ENCODE measurements at places on chromosomes 3 and 15.

- no peak for DNase-seq
Observed at GRCh38 chr3:177703788-177704187, 506.5 kb upstream of the TBL1XR1 start.

DNA sequence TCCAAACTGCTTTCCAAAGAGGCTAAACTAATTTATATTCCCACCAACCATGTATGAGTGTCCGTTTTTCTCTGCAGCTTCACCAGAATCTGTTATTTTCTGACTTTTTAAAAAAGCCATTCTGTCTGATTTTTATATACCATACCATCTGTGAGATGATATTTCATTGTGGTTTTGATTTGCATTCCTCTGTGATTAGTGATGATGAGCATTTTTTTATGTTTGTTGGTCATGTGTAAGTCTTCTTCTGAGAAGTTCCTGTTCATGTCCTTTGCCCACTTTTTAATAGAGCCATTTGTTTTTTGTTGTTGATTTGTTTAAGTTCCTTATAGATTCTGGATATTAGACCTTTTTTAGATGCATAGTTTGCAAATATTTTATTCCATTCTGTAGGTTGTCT is 179.4 kb upstream of the ALCAM start:
- DNase-seq: no peak

DNA sequence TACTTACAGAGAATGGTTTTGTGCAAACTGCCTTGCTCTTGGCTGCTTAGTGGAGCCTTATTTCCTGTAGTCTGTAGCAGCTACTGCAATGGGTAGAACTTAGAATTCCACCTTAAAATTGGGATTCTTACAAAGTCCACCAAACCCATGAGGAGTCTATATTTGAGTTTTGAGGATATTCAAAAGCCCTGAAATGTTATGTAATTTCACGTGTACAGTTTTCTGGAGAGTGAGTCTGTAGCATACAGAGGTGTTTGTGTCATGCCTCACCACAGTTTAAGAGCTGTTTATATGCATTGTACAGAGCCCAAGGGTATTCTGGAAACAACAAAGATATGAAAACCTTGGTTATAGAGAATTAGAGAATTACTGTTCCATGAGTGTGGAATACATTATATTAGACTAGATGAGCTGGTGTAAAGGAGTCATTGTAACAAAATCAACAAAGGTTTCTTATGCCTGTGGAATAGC is 114.4 kb downstream of the MBNL1 start:
- no peak for DNase-seq

- DNase-seq: no peak
Observed at GRCh38 chr3:5543047-5543446, 355.5 kb downstream of the EDEM1 start.

DNA sequence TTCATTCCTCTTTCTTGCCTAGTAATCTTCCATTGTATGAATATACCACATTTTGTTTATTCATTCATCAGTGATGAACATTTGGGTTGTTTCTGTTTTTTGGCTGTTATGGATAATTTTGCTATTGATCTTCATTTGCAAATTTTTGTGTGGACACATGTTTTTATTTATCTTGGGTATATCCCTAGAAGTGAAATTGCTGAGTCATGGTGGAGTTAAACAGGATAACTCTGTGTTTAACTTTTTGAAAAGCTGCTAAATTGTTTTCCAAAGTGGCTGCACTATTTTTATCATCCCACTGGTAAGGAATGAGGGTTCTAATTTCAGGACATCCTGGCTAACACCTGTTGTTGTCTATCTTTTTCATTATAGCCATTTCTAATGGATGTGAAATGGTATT is 74.6 kb upstream of the ARL6 start:
- DNase-seq: no peak

- DNase-seq: no peak
Observed at GRCh38 chr3:172289583-172289982, 158.7 kb downstream of the GHSR start.

- DNase-seq: peak; percentile 11
Observed at GRCh38 chr3:12948891-12949711, 107.7 kb upstream of the RPL32 start.

DNA sequence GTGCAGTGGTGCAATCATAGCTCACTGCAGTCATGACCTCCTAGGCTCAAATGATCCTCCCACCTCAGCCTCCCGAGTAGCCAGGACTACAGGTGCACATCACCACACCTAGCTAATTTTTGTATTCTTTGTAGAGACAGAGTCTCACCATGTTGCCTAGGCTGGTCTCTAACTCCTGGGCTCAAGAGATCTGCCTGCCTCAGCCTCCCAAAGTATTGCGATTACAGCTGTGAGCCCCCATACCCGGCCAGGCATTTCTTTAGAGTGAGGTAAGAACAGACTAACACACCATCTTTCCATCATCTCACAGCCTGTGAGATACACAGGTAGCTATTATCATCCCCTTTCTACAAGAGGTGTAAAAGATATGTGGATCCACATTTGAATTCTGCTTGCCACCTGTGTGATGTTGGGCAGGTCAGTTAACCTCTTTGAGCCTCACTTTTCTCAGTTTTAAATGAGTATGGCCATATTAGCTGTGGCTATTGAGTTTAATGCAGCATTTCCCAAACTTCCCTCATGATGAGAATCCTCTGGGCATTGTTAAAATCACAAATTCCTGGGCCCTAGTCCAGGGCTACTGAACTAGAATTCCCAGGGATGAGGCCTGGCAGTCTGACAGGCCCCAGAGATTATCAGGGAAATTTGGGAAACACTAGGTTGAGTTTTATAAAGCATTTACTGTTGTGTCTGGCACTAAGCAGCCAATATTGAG is 46.0 kb downstream of the ANP32A start:
- no peak for DNase-seq

GRCh38 chr15:63539521-63539920 is 35.1 kb downstream of the USP3 start:
- DNase-seq: no peak

DNA sequence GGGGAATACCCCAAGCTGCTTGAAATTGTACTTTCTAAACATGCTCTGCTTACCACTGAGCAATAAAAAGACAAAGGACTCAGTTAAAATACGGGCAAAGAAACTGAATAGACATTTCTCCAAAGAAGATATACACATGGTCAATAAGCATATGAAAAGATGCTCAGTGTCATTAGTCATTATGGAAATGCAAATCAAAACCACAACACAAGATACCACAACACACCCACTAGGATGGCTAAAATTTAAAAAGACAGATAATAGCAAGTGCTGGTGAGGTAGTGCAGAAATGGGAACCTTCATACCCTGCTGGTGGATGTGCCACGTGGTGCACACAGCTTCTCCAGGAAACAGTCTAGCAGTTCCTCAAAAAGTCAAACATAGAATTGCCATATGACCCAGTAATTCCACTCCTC is 21.3 kb downstream of the LRIG1 start:
- DNase-seq: no peak

DNA sequence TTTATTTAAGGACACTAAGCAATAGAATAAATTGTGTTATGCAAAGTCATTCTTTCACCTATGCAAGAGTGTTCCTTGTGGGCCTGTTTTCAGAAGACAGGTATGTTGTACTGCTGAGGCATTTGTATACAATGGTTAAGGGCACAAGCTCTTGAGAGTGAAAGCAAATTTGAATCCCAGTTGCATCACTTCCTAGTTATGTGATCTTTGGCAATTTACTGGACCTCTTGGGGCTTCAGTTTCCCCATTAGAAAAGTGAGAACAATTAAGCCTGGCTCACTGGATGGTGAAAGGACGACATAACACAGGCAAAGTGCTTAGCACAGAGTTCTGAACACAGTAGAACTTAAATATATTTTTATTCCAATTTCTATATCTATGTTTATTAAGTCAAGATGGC is 117.4 kb downstream of the EFHB start:
- DNase-seq: no peak

- no peak for DNase-seq
Observed at GRCh38 chr3:186646841-186647240, 6.6 kb downstream of the FETUB start.

DNA sequence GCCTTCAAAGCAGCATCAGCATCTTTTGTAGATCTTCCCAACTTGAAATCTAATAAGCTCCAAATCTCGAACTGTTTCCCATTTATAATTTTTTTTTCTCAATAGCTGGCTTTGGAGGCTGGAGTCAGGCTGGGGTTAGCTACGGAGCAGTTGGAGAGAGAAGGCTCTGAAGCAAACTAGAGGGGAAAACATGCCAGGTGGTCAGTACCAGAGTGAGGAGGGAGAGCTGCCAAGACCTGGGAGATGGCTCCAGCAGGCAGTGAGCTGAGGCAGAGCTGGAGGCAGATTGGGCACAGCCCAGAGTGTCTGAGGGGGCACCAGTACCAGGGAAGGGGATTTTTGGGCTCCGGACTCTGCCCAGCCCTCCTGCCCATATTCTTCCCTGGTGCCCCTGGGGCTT is 311.2 kb downstream of the RPLP1 start:
- DNase-seq: no peak

DNA sequence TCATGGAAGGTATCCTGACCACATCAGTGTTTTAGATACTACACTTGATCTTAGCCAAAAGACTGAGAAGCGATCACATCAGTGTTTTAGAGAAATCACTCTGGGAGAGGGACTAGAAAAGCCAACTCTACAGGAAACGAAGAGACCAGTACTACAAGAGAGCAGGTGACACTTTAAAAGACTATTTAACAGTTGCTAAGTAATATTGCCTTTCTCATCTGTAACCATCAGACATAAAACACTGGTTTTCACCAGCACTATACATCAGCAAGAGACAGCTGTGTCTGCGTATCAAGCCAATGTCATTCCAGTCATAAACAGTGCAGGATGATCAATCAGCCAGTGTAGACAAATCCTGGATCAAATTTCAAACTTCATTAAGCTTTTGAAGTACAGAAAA is 66.7 kb downstream of the GLB1 start:
- DNase-seq: no peak

DNA sequence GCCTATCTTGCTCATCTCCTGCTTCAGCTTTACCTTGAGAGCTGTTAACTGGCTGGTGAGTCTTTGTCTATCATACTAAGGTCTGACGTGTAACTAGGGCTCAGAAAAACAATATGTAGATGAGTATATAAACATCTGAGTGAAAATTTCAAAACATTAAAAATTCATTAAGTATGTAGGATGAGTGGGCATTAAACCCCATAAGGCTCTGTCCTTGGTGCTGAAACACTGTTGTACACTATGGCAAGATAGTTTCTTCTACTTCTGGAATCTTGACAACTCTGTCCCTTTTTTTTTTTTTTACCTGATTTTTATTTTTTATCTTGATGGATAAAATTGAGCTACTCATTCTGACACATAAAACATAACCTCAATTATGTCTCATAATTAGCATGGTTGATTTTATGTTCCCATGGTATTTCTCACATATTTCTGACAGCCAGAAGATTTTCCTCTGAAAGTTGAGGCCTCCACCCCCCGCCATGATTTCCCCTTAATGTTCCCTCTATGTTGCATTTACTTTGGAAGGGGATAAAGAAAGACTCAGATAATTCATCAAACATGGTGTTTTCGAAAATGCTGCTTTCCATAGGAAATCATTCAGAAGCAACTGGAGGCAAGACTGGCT is 54.3 kb downstream of the DGKG start:
- no peak for DNase-seq

- no peak for DNase-seq
Observed at GRCh38 chr3:148223266-148223665, 474.4 kb upstream of the AGTR1 start.

- peak; percentile 21 for DNase-seq
Observed at GRCh38 chr3:189630767-189631372, 319 bp upstream of the TP63 start.

GRCh38 chr3:61522060-61522459 is 39.3 kb upstream of the PTPRG start:
- no peak for DNase-seq

- peak; percentile 63 for DNase-seq
Observed at GRCh38 chr3:47324278-47324865, 41.6 kb downstream of the KLHL18 start.

DNA sequence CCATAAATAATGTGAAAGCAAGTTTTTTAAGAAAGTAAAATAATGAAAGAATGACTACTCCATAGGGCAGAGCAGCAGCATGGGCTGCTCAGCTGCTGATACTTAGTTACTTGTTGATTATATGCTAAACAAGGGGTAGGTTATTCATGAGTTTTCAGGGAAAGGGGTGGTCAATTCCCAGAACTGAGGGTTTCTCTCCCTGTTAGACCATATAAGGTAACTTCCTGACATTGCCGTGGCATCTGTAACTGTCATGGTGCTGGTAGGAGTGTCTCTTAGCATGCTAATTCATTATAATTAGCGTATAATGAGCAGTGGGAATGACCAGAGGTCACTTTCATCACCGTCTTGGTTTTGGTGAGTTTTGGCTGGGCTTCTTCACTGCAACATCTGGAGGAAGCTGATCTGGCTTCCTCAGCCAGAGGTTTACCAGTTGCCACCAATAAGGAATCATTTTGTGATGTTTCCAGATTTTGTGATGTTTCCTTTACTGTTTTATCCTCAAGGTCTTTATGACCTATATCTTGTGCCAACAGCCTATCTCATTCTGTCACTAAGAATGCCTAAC is 121.8 kb upstream of the CHL1 start:
- no peak for DNase-seq

DNA sequence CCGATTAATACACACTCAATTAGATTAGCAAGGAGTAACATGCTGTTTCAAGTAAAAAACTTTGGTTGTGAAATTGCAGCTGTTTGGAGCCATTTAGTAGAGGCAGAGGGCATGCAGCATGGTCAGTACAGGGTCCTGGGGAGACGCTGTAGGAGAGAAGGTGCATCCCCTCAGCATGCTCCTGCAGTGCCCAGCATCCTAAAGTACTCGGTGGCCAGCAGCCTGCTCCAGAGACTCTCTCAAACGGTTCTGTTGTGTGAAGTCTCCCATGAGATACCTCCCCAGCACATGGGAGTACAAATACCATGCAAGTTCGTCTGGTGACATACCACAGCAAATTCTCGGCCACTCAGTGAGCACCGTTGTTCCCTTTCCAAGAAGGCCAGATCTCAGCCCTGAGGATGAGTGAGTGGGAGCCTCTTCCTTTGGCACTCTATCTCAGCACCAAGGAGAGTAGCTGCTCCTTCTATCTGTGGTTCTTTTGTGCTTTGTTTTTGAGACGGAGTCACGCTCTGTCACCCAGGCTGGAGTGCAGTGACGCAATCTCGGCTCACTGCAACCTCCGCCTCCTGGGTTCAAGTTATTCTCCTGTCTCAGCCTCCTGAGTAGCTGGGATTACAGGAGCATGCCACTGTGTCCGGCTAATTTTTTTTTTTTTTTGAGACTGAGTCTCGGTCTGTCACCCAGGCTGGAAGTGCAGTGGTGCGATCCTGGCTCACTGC is 72.7 kb downstream of the TJP1 start:
- DNase-seq: no peak

DNA sequence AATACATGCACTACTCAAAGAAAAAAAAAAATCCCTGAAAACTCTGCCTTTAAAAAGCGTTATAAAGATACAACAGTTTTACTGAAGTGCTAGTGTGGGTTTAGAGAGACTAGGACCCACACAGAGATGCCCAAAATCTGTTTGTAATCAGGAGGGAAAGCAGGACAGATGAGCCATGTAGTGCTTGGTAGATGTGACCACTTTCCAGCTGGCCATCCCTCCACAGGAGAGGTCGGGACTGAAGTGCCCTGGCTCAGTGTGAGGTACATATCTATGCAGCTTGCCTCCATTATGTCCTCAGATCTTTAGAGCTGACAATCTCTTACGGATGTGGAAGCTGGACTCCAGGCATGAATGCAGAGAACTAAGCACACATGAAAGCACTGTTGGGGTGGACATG is 57.5 kb upstream of the NANOGP8 start:
- DNase-seq: no peak

GRCh38 chr15:35963326-35963725 is 417.4 kb upstream of the DPH6 start:
- DNase-seq: no peak
